ENCODE measurements at places on chromosomes 4 and X.

GRCh38 chr4:126250006-126250405, 935.3 kb downstream of the FAT4 start:
- DNase-seq: no peak

GRCh38 chrX:15319075-15319474, 3.6 kb upstream of the ASB11 start:
- no peak for DNase-seq

- DNase-seq: no peak
Measured at GRCh38 chr4:99847362-99847976, 30.8 kb downstream of the DAPP1 start.

GRCh38 chr4:3288571-3289094, 4.2 kb upstream of the RGS12 start:
- no peak for DNase-seq

DNA sequence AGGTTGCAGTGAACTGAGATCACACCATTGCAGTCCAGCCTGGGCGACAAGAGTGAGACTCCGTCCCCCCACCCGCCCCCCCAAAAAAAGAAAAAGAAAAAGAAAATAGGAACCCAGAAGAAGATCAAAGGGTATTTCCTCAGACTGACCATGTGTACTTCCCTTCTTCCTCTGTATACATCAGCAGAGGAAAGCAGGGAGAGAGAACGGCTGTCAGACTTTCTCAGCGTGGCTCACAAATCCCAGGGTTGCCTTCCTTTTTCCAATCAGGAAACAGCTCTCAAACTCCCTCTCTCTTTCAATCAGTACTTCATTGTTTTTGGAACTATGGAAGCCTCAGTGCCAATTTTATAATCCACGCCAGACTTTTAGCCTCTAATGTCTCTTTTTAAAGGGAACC, 59.1 kb downstream of the CHRNA9 start:
- no peak for DNase-seq

- no peak for DNase-seq
Measured at GRCh38 chr4:31408121-31408520, 688.0 kb downstream of the PCDH7 start.

DNA sequence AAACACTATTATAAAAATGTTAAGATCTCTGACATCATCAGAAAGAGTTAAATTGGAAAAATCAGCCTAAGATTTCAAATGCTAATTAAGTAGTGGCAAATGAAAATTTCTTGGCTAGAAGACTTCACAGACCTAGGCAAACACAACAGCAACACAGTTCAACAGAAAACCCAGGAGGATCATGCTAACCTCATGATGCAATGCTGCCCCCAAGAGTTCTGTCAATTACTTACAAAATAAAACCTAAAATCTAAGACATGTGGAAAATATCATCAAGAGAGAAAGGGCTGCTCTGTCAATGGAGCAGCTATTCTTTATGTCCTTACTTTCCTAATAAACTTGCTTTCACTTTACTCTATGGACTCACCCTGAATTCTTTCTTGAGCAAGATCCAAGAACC, 21.0 kb downstream of the S100G start:
- DNase-seq: peak; percentile 29

GRCh38 chr4:22720091-22720490, 27.4 kb downstream of the GBA3 start:
- DNase-seq: no peak

GRCh38 chrX:71941776-71942175, 31.1 kb downstream of the NHSL2 start:
- no peak for DNase-seq

GRCh38 chr4:76011018-76011670, 3.8 kb upstream of the CXCL9 start:
- DNase-seq: no peak

DNA sequence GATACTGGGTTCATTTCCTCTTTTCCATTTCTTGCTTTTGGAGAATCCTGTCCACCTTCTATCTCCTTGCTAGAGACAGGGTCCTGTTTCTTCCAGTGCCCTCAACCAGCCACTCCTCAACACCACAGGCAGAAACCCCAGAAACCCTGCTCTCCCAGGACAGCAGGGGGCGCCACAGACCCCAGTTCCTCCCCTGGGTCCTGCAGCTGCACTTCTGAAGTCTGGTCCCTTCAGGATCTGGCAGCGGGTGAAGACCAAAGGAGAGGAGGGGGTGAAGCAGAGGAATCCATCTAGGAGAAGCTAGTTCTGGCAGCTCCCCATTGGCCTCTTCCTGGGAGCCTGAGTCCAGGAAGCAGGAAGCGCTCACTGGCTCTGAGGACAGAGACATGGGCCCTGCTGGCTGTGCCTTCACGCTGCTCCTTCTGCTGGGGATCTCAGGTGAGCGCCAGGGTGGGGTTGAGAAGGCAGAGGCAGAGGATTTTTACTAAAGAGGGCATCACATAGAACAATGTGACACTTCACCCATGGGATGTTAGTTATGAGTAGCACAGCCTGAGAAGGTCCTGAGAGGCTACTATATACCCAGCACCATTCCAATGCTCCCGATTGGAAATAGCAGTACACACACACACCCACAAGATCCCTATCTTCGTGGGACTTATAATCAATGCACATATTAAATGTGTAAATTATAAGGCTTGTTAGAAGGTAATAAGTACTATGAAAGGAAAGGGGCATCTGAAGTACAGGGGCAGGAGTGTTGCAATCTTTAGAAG, at the start of gene PRSS48:
Gene PRSS48 (plus strand): TSS at position 375 of the 776 bp plus-strand sequence. CDS start 12 bp downstream, at position 387.
- DNase-seq: peak; percentile 76

DNA sequence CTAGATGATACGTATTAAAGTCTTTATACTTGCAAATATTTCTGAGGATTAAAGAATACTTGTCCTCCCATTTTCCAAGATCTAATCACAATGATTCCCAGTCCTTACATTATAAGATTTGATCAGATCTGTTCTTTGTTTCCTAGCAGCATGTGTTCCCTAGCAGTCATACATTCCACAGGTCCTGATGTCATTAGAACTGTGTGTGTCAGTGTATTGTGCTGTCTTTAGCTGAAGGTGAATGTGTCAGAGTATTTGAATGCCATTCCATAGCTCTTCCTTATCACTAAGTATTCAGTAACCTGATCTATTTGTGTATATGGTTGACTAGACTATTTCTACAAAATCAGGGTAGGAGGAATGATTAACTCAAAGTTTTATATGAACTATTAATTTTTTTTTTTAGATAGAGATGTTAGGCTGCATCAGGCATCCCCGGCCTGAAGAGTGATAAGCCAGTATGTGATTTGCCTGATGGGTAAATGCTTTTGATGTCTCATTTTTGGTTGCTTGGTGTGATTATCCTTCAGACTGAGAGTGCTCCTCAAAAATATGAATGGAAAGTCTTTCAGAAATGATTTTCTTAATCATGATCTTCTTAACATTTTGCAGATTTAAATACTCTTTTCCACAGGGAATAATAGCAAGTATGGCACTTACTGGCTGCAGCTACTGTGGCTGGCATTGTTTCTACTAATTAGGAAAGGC, 4.4 kb downstream of the ADGRL3 start:
- peak; percentile 57 for DNase-seq

- no peak for DNase-seq
Measured at GRCh38 chr4:100593935-100594334, 76.1 kb upstream of the EMCN start.

- DNase-seq: no peak
Measured at GRCh38 chr4:23276076-23276475, 583.3 kb downstream of the GBA3 start.
